Endothelial cell (in vitro differentiated cells): ENCODE measurements at places on chromosomes 12 and 14.
A peak's percentile ranks its signal among the peaks of the same experiment; 100 is the strongest.

DNA sequence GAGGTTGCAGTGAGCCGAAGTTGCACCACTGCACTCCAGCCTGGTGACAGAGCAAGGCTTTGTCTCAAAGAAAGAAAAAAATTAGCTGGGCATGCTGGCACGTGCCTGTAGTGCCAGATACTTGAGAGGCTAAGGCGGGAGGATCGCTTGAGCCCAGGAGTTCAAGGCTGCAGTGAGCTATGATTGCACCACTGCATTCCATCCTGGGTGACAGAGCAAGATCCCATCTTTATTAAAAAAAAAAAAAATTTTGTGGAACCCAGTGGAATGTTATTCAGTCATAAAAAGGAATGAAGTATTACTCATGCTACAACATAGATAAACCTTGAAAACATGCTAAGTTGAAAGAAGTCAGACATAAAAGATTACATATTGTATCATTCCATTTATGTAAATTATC is 8.3 kb upstream of the ERBB3 start:
- DNase-seq, result no peak

GRCh38 chr12:51244269-51244668 is 5.6 kb downstream of the DAZAP2 start:
- no peak for DNase-seq

DNA sequence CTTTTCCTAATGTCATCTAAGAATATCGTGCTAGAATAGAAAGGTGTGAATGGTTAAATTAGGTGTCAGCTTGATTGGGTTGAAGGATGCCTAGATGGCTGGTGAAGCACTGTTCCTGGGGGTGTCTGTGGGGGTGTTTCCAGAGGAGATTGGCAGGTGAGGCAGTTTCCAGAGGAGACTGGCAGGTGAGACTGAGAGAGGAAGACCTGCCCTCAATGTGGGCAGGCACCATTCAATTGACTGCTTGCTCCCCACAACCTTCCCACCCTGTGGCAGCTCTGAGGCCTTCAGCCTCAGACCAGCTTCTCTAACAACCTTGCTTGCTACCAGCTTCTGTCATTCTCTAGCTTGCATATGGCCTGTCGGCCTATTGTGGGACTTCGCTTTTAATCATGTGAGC is 9.2 kb downstream of the RNASE9 start:
- no peak for DNase-seq

- DNase-seq, result no peak
Measured at GRCh38 chr12:123847019-123847418, 84.9 kb downstream of the DNAH10 start.

DNA sequence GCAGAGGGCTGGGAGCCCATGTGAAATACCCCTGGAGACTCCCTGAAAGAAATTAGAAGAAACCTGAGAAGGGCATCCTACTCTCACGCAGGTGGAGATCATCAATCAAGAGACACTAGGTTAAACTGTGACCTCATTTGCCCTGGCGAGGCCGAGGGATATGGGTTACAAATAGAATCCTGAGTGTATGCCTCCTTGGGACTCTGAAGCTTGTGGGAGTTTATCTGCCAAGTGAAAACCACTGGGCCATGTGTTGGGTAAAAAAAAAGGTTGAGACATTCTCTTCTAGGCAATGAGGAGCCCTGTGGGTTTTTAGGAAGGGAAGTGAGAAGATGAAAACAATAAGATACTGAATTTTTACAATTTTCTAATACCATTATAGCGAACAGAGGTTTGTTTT is 160.7 kb upstream of the ARID2 start:
- no peak for DNase-seq

DNA sequence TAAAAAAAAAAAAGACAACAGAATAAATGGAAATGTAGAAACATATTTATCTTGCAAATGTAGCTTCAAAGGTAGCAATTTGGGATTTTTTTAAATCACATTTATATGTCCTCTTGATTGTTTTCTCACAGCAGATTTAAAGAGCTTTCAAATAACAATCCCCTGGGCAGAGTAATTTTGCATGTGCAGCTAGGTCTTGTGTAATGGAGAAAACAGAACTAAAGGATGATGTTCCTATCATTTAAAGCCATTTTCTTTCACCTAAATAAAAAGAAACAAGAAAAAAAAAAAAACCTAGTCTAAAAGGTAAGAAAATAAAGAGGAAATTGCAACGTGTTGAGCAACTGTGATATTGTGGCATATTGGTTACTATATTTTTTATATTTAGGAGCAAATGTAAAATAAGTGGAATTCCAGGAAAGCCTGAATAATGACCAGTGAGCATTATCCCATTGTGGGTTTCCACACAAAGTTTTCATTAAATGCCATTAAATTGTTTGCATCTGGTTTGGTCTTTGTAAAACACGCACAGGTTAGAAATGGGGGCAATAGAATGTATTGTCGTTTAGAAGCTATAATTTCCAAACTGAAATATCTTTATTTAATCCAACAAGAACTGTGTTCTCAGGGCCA is 215.6 kb downstream of the SLC6A15 start:
- no peak for DNase-seq

DNA sequence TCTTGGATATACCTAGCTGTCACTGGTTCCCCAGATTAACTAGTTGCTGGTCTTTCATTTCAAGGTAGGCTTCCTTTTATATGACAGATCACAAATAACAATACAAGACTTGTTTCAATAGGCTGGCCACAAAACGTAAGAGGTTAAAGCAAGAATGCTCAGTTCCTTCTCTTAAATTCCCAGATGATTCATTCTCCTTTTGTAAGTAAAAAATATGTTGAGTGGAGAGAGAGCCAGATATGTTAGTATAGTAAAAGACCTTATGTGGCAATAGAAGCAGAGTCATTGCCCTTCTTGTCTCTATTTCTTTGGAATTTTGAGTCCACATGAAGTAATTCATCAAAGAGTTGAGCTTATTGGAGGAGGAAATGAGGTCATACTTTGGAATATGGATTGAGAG is 939.0 kb upstream of the ATXN7L3B start:
- DNase-seq, result no peak

GRCh38 chr14:60183138-60183537 is 17.9 kb upstream of the DHRS7 start:
- no peak for DNase-seq

DNA sequence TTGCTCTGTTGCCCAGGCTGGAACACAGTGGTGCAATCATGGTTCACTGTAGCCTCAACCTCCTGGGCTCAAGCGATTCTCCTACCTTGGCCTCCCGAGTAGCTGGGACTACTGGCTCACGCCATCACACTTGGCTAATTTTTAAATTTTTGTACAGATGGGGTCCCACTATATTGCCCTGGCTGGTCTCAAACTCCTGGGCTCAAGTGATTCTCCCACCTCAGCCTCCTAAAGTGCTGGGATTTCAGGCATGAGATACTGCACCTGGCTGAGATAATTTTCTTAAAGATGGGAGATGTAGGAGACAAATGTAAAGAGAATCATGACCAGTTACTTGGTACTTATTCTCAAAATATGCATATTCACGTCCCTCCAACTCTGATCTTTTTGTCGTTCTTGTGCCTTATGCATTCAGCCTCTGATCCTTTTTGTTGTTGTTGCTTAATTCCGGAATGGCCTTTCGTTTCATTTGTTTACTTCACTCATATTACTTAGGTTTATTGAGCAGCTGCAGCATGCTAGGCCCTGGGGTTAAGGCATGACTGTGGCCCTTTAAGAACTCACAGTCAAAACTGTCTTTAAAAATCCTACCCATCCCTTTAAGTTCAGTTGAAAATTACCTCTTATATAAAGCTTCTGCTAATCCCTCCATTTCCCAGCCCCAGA is 8.9 kb downstream of the RBMS2 start:
- DNase-seq, result no peak

DNA sequence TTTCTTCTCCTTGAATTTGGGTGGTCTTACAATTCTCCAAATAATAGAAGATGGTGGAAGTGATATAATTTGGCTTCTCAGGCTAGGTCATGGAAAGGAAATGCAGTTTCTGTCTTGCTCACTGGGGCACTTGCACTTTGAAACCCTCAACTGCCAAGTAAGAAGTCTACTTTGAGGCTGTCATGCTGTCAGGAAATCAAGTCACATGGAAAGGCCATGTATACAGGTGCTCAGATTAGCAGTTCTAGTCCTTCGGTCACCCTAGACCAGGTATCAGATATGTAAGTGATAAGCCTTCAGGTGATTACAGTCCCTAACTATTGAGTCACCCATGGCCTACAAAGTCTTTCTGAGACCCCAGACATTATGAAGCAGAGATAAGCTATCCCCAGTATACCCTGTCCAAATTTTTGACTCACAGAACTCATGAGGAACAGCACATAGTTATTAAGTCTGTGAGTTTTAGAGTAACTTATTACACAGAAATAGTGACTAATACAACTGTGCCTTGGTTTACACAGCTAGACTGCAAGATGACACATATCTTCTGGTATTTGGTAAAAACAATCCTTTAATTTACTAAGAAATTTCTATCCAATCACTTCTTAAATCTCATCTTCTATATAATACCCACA is 26.3 kb upstream of the BBS10 start:
- no peak for DNase-seq

DNA sequence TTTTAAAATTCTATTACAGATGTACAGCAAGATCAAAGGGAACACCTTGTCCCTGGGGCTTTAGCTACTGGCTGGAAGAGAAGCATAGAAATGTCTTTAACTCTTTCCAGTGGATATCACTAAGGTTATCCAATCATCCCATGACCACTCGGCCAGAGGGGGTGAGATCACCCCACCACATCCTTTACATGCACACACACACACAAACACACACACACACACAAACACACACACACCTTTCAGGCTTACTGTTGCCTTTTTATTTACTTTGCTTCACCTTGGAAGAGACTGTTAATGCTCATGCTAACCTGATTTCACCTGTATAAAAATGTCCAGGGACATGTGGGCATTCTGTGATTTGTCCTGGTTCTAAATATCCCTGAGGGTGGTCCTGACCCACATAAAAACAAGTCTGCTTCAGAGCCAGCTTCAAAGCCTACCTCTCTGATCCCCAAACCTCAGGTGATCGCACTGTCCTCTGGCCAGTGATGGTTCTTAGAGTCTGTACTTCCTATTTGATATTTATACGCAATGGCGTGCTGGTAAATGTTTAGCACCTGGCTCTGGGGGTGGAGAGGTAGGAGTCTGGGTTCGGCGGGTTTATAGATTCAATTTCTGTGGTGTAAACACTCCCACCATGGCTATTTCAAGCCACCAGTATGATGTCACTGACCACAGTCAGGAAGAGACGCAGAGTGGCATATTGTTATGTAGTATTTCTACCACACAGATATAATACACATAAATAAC is 166.1 kb upstream of the EEA1 start:
- no peak for DNase-seq

- DNase-seq, result no peak
Measured at GRCh38 chr14:102479107-102479506, 30.5 kb downstream of the ANKRD9 start.

- no peak for DNase-seq
Measured at GRCh38 chr12:107845226-107845979, 70.9 kb downstream of the ASCL4 start.

DNA sequence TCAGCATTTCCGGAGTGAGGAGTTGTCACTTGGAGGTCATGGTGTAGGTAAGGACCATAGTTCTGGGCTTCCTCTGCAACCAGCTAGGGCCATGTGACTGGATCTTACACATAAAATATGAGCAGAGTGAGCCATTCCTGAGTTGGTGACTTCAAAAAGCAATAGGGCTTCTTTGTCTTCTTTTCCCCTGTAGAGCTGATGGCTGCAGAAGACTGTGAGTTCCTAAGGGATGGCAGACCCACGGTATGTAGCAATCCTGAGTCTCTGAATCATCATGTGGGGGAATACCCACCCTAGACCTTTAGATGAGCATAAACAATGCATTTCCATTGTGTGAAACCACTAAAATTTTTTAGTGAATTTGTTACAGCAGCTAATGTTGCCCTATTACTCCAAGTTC is 151.1 kb upstream of the TBX3 start:
- no peak for DNase-seq

- DNase-seq, result no peak
Measured at GRCh38 chr12:85626001-85626783, 210.0 kb downstream of the RASSF9 start.

GRCh38 chr14:69772082-69773017 is 5.4 kb downstream of the SRSF5 start:
- DNase-seq, result no peak

DNA sequence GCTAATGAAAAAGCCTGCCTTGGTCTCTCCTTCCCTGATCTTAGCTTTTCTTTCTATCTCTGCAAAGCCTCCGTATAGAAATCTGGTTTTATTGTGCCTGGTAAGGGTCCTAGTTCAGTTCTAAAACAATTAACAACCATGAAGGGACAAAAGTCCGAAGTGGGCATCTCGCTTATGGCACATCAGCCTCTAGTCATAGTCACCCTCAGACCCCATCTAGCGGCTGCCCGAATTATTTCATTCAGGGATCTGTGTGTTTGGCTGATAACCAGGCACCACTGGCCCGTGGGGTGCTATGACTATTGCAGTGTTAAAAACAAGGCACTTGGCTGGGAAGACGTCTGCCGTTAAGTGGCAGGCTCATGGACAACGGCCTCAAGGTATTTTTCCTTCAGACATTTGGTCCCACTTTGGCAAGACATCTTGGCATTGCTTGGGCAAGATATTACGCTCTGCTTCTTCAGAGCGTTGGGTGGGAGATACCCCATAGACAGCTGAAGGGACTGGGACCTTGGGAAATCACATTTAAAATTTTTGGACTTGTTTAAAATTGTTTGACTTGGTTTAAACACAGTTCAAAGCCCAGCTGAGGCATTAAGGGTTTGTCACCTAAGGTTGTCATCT is 87.1 kb downstream of the SINHCAF start:
- peak; percentile 75 for DNase-seq

GRCh38 chr14:89658977-89659670 is 242.1 kb upstream of the FOXN3 start:
- no peak for DNase-seq

DNA sequence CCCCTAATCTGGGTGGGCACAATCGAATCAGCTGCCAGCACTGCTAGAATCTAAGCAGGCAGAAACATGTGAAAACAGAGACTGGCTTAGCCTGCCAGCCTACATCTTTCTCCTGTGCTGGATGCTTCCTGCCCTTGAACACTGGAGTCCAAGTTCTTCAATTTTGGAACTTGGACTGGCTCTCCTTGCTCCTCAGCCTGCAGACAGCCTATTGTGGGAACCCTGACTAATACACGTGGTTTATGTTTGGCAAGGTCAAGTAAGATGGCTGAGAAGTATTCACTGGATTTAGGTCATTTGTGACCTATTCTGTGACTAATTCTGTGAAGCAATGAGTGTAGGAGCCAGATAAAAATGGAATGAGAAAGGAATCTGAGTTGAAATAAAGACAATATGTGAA is 11.0 kb downstream of the GPR135 start:
- DNase-seq, result no peak
